ENCODE measurements at places on chromosomes 16 and 17. TPM values are rescaled to one million over a fixed set of nuclear protein-coding genes. Genes with fewer than 3 reads are reported as not detected.

DNA sequence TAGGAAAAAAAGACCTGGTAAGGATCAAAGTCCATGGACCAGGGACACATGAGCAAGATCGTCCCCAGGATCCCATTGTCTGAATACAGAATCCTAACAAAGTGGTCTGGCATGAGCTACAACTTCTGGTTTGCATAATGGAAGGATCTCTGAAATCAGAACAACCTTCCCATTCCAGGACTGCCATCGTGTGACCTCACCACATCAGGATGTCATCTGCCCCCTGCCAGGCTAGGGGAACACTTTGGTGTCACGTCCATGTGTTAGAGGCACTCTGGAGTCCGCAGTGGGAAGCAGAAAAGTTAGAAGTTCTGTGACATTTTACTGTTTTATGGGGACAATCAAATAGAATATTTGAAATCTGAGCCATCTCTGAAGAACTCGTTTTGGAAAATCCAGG is 160.7 kb downstream of the RGS9 start:
- H3K4me3 ChIP-seq, result no peak overlapping the region
- H3K4me1 ChIP-seq, result peaks cover 9% of the 10 kb centered on the region
- no peaks in the 10 kb centered on the region for H3K27me3 ChIP-seq
- no peak overlapping the region for H3K27ac ChIP-seq
- no peak for DNase-seq
- no peaks in the 10 kb centered on the region for H3K36me3 ChIP-seq

The KRT39 gene
- not detected for total RNA-seq

GRCh38 chr16:47880653-47881052 is 275.1 kb downstream of the ABCC12 start:
- H3K4me1 ChIP-seq, result no peaks in the 10 kb centered on the region
- H3K27ac ChIP-seq, result no peak overlapping the region
- H3K27me3 ChIP-seq, result no peaks in the 10 kb centered on the region
- no peak overlapping the region for H3K4me3 ChIP-seq

- no peaks in the 10 kb centered on the region for H3K36me3 ChIP-seq
- DNase-seq, result peak; percentile 82
- H3K27ac ChIP-seq, result peak overlapping the region; percentile 85
- H3K4me1 ChIP-seq, result peaks cover 40% of the 10 kb centered on the region
- no peaks in the 10 kb centered on the region for H3K27me3 ChIP-seq
These were observed 722 bp upstream of the TIMP2 start for GRCh38 chr17:78925662-78926555.

DNA sequence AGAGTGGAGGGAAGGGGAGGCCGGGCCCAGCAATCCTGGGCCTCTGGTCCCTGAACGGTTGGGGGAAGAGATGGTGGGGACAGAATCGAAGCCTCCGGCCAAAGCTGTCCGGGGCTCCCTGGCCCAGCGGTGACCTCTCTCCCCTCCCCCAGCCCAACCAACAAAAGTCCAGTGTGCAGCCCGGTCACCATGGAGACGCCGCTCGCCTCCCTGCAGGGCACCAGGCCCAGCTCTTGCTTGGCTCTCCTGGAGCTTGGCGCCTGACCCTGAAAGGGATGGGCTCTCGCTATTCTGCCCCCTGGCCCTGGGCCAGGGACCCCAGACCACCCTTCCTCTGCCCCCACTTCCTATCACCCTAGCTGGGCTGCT is 1.3 kb downstream of the METRN start:
- peaks cover 13% of the 10 kb centered on the region for H3K4me1 ChIP-seq
- no peak for DNase-seq
- H3K36me3 ChIP-seq, result no peaks in the 10 kb centered on the region
- no peaks in the 10 kb centered on the region for H3K27me3 ChIP-seq

DNA sequence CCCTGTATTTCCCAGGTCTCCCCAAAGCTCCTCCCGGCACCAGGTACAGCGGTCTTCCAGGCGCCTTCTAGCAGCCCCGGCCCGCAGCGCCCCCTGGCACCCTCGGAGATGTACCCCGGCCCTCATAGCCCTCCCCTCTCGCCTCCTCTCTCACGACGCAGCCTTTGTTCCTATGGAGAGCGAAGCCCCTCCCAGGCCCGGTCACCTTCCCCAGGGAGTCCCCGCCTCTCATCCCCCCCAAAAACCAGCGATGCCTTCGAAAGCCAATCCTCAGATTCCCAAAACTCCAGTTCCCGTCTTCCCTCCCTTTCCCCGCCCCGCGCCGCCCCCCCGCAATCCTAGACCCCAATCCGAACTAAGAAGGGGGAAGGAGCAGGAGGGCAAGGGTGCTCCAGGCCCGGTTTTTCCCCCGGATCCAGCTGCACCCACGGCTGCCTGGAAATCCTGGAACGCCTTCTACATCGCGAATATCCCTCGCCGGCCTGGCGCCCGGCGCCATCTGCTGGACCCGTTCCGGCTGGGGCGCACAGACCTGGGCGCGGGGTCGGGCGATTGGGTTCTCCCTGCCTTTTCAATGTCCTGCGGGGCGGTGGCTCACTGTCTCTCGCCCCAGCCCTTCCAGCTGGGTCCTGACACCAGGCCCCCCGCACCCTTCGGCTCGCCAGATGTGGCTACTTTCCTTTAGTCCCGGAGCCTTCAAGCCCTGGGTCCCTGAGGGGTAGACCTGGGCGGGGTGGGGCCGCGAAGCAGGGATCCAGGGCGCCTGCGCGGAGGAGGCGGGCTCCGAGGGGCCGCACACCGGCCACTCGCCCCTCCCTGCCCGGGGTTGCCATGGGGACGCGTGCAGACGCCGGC is at the start of gene DNAH2:
Gene DNAH2 (plus strand): TSS at position 844 of the 855 bp plus-strand sequence. CDS start 1,991 bp downstream, outside the sequence.
- peak; percentile 21 for DNase-seq
- H3K27ac ChIP-seq, result no peak within 1 kb of the TSS
- peaks cover 11% of the 10 kb centered on the region for H3K4me1 ChIP-seq
- H3K27me3 ChIP-seq, result no peaks in the 10 kb centered on the region
- no peaks in the 10 kb centered on the region for H3K36me3 ChIP-seq
